ENCODE measurements at places on chromosomes 1 and 21. TPM values are rescaled to one million over a fixed set of nuclear protein-coding genes. Genes with fewer than 3 reads are reported as not detected.

Gene KIFAP3
- total RNA-seq, result 13.8 TPM

Gene STPG1
- total RNA-seq, result 6.3 TPM

Gene ST6GALNAC5
- total RNA-seq, result not detected

Gene RNF19B
- total RNA-seq, result 22.2 TPM

Gene F13B
- total RNA-seq, result 0.08 TPM

Gene ANGPTL7
- total RNA-seq, result not detected
